Activated CD8-positive, alpha-beta memory T cell treated with anti-CD3 and anti-CD28 coated beads for 1 hour (primary cell): ENCODE measurements at places on chromosomes 12 and 14.

GRCh38 chr14:58299401-58300330 lies 1.3 kb downstream of the ARID4A start:
- DNase-seq, result no peak

DNA sequence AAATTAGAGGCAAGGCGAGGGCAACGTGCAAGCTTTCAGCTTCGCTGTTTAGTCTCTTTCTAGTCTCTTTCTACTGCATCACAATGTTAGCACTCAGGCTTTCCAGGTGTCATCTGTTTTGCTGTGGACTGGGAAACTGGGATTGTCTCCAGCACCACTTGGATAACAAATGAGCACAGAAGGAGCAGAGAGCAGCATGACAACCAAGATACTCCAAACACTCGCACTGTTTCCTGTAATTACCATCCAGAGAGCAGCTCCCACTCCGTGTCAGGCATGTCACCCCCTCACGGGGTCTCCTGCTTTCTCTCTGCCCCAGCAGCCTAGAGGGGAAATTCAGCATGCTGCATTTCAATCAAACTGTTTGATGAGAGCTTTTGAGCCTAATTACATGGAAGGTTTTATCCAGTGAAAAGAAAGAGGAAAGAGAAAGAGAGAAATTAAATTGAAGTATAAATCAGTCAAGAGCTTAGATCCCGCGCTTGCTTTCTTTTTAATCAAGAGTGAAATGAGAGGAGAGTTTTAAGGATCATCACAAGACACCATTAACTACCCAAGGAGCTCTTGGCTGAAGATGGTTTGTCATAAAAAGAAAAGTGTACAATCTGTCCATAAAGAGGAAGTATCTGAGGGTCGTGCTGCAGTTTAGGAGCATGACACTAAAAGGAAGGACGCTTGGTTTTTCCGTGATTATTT lies 917.7 kb downstream of the DIO2 start:
- DNase-seq, result no peak

GRCh38 chr12:30797689-30798088 lies 42.9 kb upstream of the CAPRIN2 start:
- no peak for DNase-seq

DNA sequence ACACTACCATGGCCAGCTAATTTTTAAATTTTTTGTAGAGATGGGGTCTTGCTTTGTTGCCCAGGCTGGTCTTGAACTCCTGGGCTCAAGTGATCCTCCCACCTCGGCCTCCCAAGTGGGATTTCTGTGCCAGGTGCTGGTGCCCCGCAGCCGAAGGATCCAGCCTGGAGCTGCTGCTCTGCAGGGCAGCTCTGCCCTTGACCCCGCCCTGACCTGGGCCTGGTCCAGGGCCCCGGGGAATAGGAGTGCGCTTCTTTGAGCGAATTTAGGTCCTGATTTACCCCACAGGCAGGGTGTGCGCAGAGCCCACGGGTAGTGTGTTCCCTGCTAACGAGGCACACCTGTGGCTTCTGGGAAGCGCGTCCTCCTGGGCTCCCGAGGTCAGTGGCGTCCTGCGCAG lies 15.2 kb downstream of the ACADS start:
- DNase-seq, result no peak

DNA sequence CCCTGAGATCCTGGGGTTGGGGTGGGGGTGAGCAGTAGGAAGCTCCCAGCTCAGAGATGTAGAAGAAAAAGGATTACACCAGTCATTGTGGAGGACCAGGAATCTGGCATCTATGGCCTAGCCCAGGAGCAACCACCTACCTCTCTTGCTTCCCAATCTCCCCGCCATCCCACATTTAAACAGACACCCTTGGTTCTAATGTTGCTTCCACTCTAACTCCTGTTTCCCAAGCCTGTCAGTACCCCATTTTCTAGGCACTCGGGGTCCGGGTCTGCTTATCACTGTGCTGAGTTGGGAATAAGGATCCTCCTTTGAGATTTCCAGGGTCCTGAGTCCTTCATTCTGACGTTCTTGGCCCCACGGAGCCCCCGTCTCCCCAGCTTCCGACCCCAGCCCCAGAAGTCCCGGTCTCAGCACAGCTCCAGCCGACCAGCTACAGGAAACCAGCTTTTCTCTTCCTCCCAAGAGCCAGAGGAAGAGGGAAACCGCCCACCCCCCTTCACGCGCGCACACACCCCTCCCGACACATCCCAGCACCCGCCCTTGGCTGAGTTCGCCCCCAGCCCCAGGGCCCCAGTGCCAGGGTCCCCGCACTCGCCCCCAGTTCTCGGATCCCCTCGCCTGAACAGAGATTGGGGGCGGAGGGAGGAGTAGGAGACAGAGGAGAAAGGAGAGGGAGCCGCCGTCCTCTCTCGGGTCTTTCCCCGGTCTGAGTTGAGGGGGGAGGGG lies 1.2 kb downstream of the ITGA5 start:
- DNase-seq, result no peak

DNA sequence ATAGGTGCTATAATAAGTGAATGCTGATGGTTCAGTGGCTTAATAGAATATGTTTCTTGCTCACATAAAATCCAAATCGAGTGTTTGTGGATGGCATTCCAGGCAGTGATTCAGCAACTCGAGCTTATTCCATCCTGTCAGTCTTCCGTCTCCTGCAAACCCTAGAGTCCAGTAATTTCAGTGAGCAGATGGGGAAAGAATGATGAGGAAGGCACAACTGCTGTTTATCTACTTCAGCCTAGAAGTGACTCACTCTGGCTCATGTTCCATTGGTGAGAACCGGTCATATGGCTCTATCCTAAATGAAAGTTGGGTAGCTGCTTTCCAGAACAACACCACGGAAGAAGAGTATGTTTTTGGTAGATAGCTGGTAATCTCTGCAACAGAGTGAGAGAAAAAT lies 421.8 kb upstream of the PDE3A start:
- no peak for DNase-seq

- no peak for DNase-seq
Observed at GRCh38 chr14:23153851-23154796, 29.3 kb downstream of the SLC7A8 start.

DNA sequence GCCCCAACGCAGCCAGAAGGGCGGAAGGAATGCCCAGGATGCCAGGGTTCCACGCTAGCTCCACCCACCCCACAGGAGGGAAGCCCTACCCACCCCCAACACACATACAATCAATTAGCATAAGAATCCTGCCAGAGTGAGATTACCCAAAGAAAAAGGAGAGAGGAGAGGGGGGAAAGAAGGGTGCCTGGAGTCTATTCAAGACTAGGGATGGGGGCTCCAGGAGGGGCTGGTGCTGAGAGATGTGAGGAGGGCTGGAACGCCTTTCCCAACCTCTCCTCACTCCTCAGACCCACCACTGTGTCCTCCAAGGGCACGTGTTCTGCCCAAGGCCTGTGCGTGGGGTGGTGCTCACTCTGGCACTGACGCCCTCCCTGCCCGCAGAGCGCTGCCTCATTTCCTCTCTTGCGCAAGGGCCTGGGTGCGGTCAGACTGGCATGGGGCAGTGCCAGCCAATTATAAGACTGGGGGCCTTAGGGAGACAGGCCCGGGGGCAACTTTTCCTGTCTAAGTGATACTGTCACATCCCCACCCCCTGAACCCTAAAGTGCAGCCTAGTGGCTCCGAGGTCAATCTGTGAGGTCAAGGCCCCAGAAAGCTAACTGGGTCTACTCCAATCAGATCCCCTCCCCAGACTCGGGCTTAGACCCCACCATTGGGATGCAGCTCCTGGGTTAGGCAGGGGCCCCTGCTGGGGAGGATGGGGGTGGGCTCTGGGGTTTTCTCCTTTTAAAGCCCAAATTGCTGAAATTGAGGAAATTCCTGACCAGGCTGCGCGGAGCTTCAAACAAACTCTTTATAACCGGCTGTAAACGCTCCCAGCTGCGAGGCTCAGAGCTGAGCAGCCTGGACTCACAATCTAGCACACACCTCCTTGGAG lies 10.2 kb upstream of the ITGB7 start:
- no peak for DNase-seq

DNA sequence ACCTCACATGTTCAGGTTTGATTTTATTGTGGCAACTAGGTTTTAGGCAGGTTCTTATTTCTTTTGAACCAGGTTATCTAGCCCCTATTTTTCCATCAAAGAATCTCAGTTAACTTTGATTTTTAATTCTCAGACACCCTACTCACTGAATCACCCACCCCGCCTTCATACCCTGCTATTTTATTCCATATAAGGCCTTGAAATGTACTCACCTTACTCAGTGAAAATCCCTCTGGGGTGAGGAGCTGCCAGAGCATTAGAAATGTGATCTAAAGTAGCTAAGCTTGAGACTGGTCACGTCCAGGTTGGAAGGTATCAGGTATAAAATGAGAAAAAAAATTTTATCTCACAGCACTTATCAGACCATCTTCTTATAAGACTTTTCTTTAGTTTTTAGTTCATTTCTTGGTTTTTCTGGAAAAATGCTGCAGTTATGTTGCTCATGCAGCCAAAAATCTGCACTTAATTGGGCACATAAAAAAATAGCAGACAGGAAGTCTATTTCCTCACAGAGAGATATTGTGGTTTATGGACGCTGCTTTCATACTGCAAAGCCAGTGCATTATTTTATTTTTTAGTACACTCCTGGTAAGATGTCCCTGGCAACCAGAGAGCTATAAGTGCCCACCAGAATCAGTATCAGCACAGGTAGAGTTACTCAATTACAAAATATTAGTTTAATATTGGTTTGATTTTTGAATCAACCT lies 101.5 kb upstream of the CCDC91 start:
- no peak for DNase-seq

DNA sequence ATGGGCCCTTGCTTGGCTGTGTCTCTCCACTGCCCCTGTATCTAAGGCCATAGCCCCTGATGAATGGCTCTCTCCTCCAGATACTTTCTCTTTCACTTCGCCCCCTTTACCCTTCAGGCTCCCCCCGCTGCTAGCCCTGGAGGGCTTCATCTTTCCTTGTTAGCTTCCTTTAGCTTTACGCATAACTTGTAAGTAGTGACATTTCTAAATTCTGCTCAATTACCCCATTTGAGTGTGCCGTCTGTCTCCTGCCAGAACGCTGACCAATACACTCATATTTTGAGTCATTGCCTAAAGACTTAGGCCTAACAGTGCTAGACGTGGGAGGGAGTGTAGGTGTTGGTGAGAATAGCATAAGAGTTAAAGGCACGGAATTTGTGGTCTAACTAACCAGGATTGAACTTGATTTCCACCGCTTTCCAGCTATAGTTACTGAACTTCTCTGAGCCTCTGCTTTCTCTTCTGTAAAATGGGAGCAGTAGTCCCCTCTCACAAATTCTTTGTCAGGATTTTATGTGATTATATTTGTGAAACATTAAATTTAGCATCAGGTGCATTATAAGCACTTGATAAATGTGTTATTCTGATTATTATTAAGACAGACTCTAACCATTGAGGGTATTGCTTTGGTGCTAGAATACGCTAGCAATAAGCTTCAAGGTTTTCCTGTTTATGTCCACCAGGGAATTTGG lies 129.3 kb downstream of the ZFP36L1 start:
- DNase-seq, result no peak

- DNase-seq, result no peak
Observed at GRCh38 chr12:81150382-81150781, 72.5 kb downstream of the ACSS3 start.

DNA sequence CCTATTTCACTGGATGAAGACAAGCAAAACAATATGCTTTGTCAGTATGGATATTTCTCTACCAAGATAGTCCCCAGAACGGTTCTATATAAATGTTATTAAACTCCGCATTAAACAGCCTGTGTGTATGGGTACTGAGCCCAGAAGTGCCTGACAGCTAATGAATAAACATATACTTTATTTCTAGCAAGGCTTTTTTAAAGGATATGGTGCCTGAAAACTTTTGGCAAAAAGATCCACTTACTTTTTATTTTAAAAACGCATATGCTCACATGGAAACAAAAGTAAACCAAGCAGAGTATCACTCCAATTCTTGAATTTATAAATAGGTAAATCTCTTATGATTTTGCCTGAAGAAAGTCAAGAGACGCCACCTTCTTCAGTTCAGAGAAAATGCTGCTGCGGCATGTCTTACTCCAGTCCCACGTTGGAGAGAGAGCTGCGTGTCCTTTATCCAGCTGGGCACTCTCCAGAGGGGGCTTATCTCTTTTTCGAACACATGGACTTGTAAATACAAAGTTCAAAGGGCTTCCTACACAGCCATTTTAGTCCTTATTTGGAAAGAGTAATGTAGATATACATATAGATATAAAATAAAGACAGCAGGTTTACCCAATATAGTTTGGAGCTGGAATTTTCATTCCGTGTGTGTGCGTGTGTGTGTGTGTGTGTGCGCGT lies 264.2 kb downstream of the ADAMTS20 start:
- no peak for DNase-seq

- no peak for DNase-seq
Observed at GRCh38 chr14:100747021-100747586, 20.4 kb downstream of the DLK1 start.

DNA sequence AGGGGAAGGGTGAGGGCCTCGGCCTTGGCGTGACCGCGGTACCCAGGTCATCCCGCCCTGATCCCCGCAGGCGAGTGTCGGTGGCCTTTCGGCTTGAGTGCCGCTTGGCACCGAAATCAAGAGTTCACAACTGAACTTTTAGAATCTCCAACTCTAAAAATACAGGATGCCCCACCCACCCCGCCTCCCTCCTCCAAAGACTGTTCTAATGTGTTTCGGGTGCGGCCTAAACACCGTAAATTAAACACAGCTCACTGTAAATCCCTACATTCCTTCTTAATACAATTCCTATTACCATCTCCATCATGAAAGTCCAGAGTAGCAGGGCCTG lies 11.4 kb downstream of the SCNN1A start:
- no peak for DNase-seq

DNA sequence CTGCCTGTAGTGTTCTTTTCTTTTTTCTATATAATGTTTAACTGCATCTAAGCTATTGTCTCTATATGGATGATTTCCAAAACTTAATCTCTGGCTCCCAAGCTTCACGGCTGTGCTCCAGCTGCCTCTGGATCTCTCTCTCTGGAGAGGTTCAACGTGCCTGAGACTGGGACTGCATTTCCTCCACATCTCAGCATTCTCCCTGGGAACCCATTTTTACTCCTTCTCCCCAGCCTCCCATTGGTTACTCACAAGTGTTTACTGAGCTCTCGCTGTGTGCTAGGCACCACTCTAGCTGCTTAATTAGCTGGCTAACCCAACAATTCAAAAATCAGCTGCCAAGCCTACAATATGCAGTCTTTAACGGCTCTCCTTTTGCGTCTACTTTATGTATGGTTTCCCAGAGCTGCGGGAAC lies 34.7 kb downstream of the FBXL14 start:
- DNase-seq, result no peak
